HCT116 (cell line): ENCODE measurements at places on chromosomes 7 and 10.

GRCh38 chr7:67777119-67777518, 780.5 kb downstream of the TYW1 start:
- DNase-seq, result no peak

DNA sequence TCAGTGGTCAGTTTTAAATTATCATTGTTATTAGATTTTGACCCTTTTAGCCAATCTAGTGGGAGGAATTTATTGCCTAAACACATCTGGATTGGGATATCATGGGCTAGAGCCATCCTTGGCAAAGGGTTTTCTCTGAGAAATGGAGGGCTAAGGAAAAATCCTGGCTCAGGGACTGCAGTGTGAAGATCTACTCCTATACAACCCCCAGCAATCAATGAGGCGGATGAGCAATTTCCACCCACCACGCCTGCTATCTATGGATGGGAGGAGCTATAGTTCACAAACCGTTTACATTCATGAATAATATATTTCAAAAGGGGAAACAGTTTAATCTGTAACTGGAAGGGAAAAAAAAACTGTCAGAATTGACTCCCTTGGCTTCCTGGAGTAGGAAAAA, 2.7 kb downstream of the CAV1 start:
- DNase-seq, result no peak

DNA sequence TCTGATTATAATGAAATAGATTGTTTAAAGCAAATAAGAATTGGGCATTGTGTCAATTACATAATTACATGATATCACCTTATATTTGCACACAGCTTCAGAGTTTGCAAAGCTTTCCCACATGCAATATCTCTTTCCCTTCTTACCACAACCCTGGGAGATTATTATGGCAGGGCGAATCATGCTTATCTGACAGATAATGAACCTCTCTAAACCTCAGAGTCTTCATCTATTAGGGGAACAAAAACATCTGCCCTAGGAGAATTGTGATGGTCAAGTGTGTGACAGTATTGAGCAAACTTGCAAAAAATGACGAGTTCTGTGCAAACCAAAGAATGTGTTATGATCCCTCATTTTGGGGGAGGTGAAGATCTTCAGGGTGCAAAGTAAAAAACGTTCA, 90.0 kb downstream of the MYOF start:
- DNase-seq, result no peak

GRCh38 chr7:157462840-157463239, 126.0 kb downstream of the DNAJB6 start:
- no peak for DNase-seq

- no peak for DNase-seq
These were observed 1.9 kb upstream of the ASB15 start for GRCh38 chr7:123599766-123600165.

GRCh38 chr7:360454-361100, 70.6 kb downstream of the FOXL3 start:
- no peak for DNase-seq

DNA sequence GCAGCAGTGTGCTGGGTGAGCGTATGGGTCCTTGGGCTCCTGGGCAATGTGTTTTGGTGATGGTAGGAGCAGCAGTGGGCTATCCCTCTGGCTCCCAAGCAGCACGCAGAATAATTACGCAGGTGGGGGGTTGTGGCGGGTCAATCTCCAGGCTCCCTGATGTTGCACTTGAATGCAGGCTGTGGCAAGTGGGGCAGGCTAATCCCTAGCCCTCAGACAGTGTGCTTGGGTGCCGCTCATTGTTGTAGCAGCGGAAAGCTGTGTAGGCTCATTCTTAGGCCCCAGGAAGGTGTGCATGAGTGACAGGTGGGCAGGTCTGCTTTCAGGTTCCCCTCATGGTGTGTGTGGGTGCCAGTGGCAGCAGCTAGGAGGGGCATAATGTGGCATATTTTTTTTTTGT, 44.1 kb downstream of the LOXL4 start:
- DNase-seq, result no peak

DNA sequence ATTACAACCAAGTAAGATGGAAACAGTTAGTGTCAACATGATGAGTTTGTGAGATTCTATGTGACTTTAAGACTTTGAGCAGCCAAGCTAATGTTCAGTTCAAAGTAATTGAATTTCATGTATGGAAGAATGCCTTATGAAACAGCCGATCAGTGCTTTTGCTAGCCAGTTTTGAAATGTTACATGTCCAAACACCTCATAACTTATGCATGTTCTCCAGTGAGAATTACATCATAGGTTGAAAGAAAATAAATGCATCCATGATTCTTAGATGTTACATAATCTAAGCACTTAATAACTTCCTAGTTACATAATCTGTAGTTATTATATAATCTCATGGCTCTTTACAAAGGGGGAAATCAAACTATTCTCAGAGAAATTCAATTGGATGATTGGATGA, 211.3 kb downstream of the BICC1 start:
- no peak for DNase-seq
